ENCODE measurements at places on chromosomes 3 and 15.
A peak's percentile ranks its signal among the peaks of the same experiment; 100 is the strongest.

DNA sequence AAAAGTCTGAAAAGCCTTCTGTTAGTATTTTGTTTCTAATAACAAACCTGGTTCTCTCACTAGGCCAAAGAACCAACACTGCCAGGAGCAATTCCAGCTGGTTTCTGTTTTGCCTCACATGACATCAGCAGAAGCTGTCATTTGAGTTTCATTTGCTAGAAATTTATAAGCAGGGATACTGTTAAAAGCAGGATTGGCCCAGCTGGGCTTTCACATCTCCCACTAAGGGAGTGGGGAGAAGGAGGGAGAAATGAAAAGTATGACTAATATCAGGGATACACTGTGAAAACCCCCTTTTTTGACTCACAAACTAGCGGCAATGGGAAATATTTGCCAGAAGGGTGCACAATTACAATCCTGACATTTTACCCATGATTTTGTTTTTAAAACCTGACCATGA, 5.3 kb downstream of the CCDC80 start:
- DNase-seq = peak; percentile 74

GRCh38 chr3:57755368-57755675, 787 bp upstream of the SLMAP start:
- DNase-seq = no peak

DNA sequence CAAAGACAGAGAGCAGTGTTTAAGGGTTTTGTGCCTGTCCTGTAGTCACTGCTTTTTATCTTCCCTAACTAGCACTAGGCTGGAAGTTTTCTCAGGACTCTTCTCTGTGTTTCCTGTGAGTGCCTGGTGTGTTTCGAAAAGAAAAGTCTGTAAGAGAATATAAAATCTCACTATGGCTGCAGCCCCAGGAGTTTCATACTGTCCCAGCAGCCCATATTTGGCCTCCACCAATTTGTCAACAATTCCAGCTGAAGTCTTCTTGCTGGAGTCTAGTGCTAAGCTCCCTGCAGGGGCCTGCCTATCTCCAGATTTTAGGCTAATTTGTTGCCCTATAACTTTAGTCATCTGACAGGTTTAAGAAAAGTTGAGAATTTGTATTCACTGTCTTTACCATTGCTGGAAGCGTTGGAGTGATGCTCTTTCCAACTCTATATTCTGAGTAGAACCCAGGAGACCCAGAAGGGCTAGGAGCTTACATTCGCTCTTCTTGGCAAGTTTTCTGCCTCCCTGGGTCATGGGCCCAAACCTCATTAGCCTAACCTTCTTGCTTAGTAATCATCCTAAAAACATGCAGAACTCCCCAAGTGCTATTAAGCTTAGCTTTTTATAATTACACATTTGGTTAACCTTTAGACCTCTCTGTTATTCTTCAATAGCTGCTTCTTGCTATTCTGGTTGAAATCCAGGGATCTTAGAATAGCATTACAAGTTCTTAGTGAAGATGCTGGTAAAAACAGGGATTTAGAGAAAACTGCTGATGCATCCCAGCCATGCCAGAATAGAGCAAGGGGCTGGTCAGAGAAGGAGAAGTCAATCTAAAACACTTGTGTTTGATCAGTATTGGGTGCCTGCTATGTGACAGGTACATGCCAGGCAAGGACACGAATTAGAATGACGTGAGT, 283.1 kb downstream of the NEK10 start:
- DNase-seq = no peak

GRCh38 chr3:78665776-78666469, 1101.9 kb downstream of the ROBO1 start:
- no peak for DNase-seq

GRCh38 chr15:100663086-100663914, 60.9 kb downstream of the ASB7 start:
- no peak for DNase-seq

DNA sequence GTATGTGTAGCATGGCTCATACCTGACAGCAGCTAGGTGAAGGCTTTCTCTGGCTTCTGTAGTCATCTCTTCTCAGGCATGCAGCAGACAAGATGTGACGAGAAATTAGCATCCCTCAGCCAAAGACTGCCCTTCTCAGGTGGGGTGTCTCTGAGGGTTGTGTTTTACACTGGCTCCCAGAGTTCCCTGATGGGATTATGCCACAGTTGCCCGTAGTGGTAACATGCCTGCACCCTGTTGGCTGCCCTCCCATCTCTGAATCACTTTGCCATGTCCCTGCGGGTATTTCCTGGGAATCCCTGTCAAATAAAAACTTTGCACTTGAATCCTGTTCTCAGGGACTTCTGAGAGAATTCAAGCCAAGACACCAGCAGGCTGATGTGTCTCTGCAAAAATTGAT, 70.5 kb downstream of the LRTM1 start:
- DNase-seq = no peak

DNA sequence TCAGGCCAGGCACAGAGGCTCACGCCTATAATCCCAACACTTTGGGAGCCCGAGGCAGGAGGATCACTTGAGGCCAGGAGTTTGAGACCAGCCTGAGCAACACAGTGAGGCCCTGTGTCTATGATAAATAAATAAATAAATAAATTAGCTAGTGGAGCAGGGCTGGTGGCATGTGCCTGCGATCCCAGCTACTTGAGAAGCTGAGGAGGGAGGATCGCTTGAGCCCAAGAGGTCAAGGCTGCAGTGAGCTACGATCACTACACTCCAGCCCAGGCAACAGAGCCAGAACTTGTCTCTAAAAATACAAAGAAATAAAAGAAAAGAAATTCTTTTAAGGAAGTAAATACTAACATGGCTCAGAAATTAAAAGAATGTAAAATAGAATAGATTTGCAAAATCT, 91.8 kb downstream of the LIPC start:
- DNase-seq = no peak

DNA sequence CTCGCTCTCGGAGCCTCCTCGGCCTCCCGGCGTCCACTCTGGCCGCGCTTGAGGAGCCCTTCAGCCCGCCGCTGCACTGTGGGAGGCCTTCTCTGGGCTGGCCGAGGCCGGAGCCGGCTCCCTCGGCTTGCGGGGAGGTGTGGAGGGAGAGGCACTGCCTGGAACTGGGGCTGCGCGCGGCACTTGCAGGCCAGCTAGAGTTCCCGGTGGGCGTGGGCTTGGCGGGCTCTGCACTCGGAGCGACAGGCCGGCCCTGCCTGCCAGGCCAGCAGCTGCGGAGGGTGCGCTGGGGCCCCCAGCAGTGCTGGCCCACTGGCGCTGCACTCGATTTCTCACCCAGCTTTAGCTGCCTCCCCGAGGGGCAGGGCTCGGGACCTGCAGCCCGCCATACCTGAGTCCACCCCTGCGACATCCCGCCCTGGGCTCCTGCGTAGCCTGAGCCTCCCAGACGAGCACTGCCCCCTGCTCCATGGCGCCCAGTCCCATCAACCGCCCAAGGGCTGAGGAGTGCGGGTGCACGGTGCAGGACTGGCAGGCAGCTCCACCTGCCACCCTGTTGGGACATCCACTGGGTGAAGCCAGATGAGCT, 765.0 kb downstream of the IGSF11 start:
- DNase-seq = no peak

DNA sequence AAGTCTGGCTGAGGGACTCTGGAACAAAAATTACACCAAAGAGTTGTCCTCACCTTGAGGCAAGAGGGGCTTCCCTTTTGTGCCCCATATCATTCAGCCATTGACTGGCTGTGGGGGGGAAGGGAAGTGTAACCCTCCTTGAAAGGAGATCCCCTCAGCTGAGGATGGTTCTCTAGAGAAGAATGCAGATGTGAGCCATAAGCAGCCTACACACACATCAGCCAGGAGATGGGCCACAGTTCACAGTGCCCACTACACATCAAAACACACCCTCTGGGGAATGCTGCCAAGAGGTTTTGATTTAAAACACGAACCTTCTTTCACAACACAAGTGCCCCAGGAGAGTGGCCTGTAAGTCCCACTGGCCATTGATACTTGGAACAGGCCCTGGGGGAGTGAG, 231.2 kb upstream of the CTDSPL start:
- DNase-seq = no peak

GRCh38 chr15:40303576-40303975, 4.2 kb downstream of the PLCB2 start:
- DNase-seq = no peak

- no peak for DNase-seq
Measured at GRCh38 chr3:69628951-69629350, 110.3 kb upstream of the MITF start.

DNA sequence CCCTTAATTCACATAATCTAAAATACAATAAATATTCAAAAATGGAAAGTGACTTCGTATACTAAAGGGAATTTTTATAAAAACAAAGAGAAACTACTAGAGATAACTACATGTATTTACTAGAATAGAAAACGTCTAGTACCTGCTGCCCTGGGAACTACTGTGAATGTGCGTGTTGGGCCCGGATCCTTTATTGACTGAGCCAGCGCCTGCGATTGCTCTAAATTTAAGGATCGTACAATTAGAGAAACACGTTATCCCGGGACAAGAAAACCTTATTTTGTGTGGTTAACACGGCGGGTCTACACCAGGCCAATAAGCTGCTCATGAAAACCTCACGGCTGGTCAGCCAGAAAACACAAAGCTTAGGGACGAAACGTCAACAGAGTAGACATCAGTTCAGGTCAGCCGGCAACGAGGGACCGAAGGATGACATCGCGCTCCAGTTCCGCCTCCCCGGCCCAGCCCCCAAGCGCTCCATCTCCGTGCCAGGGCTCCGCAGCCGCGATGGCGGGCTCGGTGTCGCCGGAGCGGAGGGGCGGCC, 555 bp downstream of the TM2D3 start:
- DNase-seq = no peak

DNA sequence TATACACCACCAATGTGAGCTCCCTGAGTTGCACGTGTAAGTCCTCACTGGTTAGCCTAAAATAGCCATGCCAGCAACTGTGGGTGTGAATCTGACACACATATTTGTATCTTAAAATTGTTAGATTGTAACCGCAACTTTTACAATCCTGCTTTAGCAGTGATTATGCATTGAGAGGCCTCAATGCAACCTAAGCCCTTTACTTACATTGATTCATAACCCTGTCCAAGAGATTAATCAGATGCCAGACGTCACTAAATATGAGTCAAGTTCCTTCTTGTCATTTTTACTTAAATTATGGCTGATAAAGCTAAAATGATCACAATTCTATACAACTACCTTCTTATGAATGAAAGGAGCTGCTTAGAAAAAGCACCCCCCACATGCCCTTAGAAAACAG, 46.9 kb downstream of the IL17RD start:
- DNase-seq = no peak

GRCh38 chr3:4907643-4908432, 71.4 kb upstream of the BHLHE40 start:
- no peak for DNase-seq

DNA sequence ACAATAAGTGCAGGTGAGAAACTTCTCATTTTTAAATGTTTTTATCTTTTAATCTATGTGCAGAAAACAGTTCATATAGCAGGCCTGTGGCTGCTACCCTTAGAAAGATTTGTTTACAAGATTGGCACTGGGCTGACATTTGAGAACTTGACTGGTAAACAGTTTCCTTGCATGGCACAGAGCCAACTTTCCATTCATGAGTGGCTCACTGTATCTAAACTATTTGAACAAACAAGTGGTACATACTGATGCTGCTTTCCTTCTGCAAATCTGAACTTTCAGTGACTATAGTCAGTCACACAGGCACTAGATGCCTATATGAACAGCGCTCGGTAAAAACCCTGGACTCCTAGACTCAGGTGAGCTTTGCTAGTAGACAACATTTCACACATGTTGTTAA, 6.3 kb upstream of the GTPBP8 start:
- no peak for DNase-seq

GRCh38 chr3:117488983-117489382, 779.4 kb downstream of the TUSC7 start:
- no peak for DNase-seq

GRCh38 chr15:59833366-59833765, 144.2 kb upstream of the BNIP2 start:
- DNase-seq = no peak

DNA sequence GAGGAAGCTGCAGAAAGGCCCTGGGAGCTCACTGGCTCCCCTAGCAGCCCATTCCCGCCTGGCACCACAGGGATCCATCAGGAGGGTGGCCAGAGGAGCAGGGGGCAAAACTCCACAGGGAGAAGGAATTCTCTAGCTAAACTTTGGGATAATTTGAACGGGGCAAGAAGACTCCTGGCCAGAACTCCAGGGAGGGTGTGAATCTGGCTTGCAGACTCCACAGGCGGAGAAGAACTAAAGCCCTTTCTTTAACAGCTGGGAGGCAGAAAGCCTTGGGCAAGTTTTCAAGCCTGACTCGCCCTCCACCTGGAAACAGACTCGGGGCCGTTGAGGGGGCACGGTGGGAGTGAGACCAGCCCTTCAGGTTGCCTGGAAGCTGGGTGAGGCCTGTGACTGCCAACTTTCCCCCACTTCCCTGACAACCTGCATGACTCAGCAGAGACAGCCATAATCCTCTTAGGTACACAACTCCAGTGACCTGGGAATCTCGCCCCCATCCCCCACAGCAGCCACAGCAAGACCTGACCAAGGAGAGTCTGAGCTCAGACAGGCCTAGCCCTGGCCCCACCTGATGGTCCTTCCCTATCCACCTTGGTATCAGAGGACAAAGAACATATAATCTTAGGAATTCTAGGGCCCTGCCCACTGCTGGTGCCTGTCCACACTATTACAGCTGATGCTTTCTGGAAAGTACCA, 28.6 kb downstream of the SLC27A2 start:
- DNase-seq = no peak

GRCh38 chr3:22632536-22632935, 570.6 kb upstream of the UBE2E2 start:
- no peak for DNase-seq

- no peak for DNase-seq
Measured at GRCh38 chr3:8094415-8094814, 407.2 kb upstream of the LMCD1 start.

GRCh38 chr3:194522579-194523046, 35.8 kb upstream of the ATP13A3 start:
- DNase-seq = no peak

DNA sequence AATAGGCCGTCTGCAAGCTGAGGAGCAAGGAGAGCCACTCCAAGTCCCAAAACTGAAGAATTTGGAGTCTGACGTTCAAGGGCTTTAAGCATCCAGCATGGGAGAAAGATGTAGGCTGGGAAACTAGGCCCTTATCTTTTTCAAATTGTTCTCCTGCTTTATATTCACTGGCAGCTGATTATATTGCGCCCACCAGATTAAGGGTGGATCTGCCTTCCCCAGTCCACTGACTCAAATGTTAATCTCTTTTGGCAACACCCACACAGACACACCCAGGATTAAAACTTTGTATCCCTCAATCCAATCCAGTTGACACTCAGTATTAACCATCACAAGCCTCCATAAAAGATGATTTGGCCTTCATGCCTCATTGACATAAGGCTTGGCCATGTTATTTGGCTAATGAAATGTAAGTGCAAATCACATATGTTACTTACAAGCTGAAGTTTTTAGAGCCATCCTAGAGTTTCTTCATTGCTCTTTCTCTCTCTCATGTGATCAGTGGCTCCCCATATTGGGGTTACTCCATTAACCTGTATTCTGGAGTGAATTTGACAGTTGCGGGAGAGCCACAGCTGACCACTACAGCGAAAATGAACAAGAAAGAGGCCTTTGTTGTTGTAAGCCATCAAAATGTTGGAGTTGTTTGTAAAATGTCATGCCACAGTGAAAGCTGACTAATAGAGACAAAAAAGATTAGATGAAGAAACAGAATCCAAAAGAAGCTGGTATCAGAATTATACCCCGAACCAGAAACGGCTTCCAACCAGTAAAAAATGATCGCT, 61.7 kb downstream of the GBE1 start:
- DNase-seq = no peak

- DNase-seq = no peak
Measured at GRCh38 chr3:183638101-183638852, 2.9 kb downstream of the KLHL24 start.
